ENCODE measurements at places on chromosomes 3 and 15.

GRCh38 chr3:13501521-13501920 lies 21.4 kb downstream of the HDAC11 start:
- DNase-seq = no peak

- DNase-seq = no peak
Measured at GRCh38 chr3:62046326-62046725, 327.0 kb downstream of the FEZF2 start.

DNA sequence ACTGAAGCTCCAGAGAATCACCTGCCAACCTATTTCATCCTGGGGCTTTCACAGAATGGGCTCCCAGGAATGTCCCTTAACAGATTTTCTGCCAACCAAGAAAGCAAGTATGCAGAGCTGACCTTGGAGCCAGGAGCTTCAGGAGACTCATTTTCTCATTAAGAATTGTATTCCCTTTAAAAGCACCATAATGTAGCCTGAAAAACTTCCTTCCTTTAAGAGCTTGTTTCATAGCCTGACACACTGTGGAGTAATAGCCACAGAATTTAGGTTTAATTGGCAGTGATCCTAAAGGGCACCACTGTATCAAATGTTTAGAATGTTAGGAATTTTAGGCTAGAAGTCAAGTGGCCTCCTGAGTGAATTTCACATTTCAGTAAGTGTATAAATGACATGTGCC lies 309.8 kb downstream of the GBE1 start:
- no peak for DNase-seq

DNA sequence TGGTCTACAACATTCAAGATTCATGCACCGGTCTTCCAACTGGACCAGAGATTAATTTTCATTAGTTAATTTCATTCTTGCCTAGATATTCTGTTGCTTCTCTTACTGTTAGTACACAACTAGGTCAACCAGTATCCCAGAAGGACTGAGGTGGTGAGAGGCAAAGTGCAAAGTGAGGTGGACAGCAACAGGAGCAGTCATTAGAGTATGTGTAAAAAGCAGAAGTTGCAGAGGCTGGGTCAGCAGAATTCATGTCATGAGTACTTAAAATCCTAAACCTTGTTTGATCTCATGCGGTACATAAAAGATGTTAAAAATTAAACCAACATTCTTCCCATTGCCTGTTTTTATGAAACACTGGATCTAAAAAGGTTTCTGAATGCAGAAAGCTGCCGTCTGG lies 46.7 kb downstream of the PARP14 start:
- no peak for DNase-seq

GRCh38 chr3:164465172-164465571 lies 613.1 kb downstream of the SI start:
- no peak for DNase-seq
